Thoracic aorta endothelial cell (primary cell): ENCODE measurements at places on chromosomes 12 and 14. TPM values are rescaled to one million over a fixed set of nuclear protein-coding genes. Genes with fewer than 3 reads are reported as not detected.

The RERGL gene
- total RNA-seq: not detected in 2 replicates

The VTI1B gene
- total RNA-seq: 42.7 and 45.6 TPM in 2 replicates

The SYCP3 gene
- total RNA-seq: 0.07 and 0.27 TPM in 2 replicates

The FBXO33 gene
- total RNA-seq: 12.0 and 13.9 TPM in 2 replicates

The PRB2 gene
- total RNA-seq: not detected in 2 replicates

The GPRC5D gene
- total RNA-seq: not detected in 2 replicates

The TMEM120B gene
- total RNA-seq: 6.3 and 11.8 TPM in 2 replicates

The RAPGEF3 gene
- 24.3 and 43.9 TPM in 2 replicates for total RNA-seq

The TMEM63C gene
- not detected in 2 replicates for total RNA-seq
